ENCODE measurements at places on chromosomes 4 and X.

DNA sequence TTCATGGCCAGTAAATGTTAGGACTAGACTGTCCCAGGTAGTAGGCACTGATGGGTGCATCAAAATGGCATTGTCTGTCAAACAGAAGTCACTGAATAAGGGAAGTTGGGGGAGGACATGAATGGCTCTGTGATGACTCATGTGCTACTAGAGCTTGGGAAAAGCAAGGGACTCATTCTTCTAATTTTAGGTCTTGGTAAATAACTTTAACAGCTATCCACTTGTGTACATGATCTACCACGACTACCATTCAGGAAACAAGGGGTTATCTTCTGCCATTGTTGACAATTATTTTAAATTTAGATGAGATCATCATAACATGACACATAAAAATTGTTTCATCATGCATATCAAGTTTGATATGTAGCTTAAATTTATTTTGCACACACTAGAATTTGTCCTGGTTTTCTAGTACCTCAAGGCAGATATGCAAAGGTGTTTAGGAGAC lies 6.3 kb downstream of the AREG start:
- no peak for DNase-seq

DNA sequence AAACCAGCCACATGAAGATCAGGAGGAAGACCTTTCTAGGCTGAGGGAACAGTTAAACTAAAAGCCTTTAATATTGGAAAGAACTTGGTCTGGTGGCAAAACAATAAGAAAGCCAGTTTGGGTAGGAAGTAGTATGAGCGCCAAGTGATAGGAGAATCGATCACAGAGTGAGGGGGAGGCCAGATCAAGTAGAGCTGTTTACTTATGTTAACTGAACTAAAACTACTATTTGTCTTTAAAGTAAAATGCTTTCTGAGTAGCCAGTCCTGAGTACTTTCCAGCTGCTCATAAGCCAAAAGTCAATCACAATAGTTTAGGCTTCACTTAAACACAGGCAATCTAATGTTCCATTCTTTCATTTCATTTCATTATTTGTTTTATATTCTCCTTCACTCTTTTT lies 62.8 kb upstream of the RPA4 start:
- DNase-seq: no peak

DNA sequence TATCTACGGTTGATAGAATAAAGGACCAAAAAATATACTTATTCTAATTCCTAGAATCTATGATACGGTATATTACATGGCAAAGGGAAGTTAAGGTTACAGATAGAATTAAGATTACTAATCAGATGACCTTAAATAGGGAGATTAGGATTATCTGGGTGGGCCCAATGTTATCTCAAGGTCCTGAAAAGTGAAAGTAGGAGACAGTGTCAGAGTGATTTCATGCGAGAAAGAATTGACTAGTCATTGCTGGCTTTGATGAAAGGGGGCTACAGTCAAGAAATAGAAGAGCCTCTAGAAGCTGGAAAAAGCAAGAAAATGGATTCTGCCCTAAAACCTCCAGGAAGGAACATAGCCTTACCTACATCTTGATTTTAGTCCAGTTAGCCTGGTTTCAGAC lies 176.9 kb upstream of the PPP1R2C start:
- DNase-seq: no peak

GRCh38 chr4:35364321-35364870 lies 879.9 kb downstream of the ARAP2 start:
- no peak for DNase-seq

- no peak for DNase-seq
Observed at GRCh38 chr4:8403976-8404375, 36.5 kb downstream of the ACOX3 start.

DNA sequence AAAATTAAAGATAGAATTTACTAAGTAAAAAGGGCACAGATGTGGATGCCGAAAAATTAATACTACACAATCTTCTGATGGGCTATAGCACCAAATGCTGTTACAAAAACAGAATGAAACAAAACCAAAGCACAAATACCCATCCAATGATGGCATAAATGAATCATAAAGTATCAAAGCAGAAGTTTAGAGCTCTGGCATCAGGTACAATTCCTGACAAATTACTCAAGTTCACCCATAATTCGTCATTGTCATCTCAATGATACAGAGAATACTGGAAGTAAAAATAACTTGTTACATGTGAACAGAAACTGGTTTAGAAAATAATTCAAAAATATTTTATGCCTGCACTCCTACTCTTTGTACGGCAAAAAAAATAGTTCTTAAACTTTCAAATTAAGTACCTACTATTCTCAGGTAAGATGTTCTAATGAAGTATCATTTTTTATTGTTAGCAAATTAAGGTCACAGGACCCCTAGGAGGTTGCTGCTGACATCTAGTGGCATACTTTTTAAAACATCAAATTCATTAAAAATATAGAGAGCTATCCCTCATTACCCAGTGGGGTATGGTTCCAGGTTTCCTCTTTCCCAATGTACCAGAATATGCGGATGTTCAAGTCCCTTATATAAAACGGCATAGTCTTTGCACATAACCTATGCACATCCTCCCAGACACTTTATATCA lies 126.1 kb downstream of the INPP4B start:
- no peak for DNase-seq

DNA sequence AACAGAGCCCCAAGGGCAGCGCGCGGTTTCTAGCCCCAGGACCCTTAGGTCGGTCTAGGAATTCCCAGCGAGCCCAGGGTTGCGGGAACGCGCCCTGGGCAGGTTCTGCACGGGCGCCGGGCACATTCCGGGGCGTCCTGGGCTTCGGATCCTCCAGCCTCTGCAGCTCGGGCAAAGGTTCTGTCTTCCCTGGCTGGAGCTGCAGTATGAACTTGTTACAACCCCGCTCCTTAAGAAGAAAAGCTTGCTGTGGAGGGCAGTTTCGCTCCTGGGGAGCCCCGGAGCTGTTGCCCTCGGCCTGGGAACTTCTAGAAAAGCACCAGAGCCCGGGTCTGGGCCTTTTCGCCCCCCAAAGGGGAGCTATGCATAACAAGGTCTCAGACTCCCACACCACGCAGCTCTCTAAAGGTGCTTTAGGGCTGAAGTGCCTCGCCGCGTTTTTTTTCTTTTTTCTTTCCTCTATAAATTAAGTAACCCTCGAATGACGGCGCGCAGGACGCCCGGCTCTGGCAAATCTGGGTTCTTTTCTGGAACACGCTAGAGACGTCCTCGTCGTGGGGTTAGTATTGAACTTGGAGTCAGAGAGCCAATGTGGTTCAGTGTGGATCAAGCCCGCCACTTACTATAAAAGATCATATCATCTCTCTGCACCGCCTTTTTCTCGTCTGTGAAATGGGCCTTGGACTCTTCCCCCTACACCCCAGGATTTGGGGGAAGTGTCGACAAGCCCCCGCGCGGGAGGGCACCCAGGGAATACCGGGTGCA lies 5.7 kb downstream of the MSX1 start:
- no peak for DNase-seq

DNA sequence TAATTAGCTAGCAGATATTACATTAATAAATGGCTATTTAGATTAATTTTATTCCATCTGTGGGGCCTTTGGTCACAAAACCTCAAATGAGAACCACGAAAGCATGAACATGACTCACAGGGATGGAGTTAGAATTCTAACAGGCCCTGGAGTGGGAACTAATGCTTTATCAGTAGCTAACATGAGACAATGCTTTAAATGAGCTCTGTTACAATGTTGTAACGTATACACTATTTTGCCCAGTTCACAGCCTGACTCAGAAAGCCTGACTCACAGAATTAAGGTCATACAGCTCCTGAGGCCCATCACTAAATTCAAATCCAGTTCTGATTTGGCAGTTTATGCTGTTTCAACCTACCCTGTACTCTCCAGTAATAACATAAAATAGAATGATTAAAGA lies 23.2 kb downstream of the VEGFC start:
- DNase-seq: no peak

DNA sequence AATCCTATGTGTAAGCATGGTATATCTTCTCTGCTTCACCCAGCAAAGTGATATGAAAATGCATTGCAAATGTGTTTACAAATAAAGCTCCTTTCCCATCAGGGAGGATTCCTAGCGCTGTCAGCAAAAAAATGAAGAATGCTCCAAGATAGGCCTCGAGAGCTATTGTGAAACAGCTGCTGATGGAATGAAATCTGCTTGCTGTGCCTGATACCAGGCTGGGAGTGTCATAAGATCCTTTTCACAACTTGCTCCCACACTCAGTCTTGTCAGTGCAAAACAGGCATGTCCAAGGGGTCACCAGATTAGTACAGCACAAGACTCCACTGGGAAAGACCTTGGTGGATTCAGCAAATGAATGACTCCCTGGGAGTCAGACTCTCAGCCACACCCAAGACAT lies 34.1 kb downstream of the HNRNPH2 start:
- no peak for DNase-seq

GRCh38 chr4:141789716-141790115 lies 153.3 kb downstream of the IL15 start:
- no peak for DNase-seq

All from NCI-H187 (cell line).